DMS53 (cell line): ENCODE measurements at places on chromosomes 5 and 9.

GRCh38 chr5:68395926-68396511, 180.5 kb downstream of the PIK3R1 start:
- DNase-seq, result peak; percentile 86

DNA sequence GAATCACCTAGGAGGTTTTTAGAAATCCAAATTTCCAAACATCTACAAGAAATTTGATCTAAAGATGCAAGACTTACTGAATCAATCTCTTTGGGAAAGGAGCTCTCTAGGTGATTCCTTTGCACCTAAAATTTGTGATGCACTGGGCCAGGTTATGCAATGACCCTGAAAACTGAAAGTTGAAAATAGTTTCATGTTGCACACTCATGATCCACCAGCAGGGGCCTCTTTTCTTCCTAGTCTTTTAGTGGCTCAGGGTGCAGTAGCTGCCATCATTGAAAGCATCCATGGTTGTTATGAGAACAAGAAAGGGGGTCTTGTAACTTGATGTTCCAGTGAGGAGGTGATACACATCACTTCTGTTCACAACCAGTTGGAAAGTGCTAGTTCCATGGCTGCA, 486.8 kb downstream of the PSAT1 start:
- DNase-seq, result peak; percentile 10

DNA sequence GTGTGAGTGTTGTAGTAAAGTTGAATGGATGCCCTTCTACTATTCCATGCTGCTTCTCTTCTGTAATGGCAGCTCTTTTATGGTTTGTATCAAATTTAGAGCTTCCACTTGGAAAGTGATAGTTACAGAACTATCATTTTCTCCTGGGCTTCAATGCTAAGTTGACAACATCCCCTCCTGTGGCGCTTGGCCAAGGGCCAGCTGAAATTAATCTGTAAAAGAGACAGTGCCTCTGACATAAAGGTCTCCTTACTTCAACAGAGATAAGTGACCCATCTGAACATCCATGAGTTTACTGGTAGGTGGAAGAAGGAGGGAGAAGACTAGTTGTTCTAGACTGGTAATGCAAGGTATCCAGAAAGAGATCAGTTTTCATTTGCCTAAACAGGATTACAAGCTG, 39.7 kb downstream of the CHSY3 start:
- DNase-seq, result no peak

DNA sequence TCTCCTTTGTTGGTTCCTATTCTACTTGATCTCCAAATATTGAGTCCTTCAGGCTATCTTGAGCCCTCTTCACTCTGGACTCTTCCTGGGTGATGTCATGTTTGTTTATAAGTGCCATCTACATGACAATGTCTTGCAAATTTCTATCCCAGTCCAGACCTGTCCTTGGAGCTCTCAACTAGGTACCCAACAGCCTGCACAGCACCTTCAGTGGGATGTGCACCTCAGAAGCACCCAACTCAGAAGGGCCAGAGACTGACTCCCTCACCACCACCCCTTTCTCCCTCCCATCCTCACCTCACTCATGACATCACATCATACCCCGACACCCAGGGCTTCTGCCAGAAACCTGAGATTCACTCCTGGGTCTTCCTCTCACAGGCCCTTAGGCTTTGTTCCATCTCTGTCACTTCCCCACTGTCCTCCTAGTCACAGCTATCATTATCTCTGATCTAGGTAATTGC, 14.4 kb downstream of the TXN start:
- DNase-seq, result peak; percentile 43

GRCh38 chr5:150605546-150605945, 34.9 kb upstream of the SYNPO start:
- DNase-seq, result no peak
